ENCODE measurements at places on chromosomes 6 and 20. TPM values are rescaled to one million over a fixed set of nuclear protein-coding genes. Genes with fewer than 3 reads are reported as not detected.

Gene BPIFA1
- not detected for total RNA-seq

Gene RAET1E
- not detected for total RNA-seq

Gene GSTA2
- not detected for total RNA-seq

Gene HRH3
- not detected for total RNA-seq

Gene MYCT1
- total RNA-seq = 112 TPM

Gene ACTR5
- 14.1 TPM for total RNA-seq

Gene ASIP
- not detected for total RNA-seq

Gene GPLD1
- 0.17 TPM for total RNA-seq

Gene EEF1A2
- total RNA-seq = 5.0 TPM

Gene ME1
- 7.8 TPM for total RNA-seq

Gene WFDC10A
- not detected for total RNA-seq
